ENCODE measurements at places on chromosomes 2 and 18.
A peak's percentile ranks its signal among the peaks of the same experiment; 100 is the strongest.

GRCh38 chr18:58911241-58911640 is 46.6 kb downstream of the ZNF532 start:
- peak; percentile 43 for DNase-seq

DNA sequence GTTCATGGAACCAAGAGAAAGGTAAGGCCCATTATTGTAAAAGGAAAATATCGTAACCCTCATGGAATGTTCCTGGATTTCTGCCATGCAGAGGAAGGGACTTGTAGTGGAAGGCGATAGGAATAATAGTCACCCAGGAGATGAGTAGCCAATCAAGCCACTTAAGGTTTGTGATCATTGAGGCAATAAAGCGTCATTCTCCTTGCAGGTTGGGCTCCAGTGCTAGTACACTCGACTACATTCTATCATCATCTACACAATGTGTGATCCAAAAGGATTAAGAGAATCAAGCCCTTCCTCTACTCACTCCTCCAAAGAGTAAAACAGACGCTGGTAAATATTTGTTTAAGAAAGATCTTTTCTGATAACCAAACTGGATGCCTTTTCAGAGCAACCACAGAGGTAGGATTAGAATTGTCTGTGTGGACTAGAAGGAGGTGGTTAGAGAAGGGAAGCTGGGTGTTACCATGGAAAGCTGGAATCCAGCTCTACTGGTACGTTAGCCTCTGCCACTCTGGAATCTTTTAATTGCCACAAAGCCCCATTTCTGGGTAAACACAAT is 245.7 kb downstream of the IKZF2 start:
- peak; percentile 31 for DNase-seq

GRCh38 chr2:62136956-62137830 is 58.7 kb upstream of the B3GNT2 start:
- peak; percentile 28 for DNase-seq

DNA sequence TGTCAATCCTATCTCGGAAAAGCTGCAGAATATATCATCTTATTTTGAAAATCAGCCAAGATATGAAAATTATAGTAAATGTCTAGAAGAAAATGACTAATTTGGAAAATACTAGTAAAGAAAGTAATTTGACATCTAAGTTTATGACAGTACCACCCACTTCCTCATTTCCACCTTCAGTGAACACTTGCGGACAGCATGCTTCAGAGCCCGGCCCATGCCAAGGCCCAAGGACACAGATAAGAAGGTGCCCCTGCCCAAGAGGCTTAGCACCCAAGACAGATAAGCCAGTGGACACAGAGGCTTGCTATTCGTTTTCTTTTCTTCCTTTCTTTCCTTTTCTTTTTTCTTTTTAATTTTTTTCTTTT is 4.8 kb upstream of the KCNG2 start:
- no peak for DNase-seq

- no peak for DNase-seq
These were observed 81.0 kb downstream of the EDAR start for GRCh38 chr2:108907822-108908712.

DNA sequence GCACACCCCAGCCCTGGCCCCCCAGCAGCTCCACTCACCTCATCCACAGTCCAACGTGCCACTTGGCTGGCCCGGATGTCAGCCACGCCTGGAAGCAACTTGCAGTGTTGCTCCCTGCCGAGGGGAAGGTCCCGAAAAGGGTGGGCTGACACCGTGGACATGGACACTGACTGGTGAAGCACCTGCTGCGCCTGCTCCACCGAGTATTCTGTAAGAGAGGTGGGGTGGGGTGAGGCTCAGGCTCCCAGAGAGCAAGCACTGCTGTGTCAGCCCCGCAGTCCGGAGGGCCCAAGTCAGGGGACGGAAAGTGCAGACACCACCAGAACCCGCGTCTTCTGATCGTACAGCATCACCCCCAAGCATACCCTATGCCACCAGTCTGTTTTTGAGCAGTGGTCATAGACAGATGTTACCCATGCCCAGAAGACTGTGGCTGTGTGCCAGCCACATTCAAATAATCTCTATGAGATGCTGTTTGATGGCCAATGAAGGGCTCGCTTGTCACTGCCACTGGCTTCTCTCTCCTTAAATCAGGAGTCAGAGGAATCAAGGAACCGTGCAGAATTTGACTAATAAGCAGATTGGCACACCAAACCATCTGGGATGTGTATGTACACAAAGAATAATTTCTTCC is 74.2 kb upstream of the TMEM200C start:
- DNase-seq, result no peak

DNA sequence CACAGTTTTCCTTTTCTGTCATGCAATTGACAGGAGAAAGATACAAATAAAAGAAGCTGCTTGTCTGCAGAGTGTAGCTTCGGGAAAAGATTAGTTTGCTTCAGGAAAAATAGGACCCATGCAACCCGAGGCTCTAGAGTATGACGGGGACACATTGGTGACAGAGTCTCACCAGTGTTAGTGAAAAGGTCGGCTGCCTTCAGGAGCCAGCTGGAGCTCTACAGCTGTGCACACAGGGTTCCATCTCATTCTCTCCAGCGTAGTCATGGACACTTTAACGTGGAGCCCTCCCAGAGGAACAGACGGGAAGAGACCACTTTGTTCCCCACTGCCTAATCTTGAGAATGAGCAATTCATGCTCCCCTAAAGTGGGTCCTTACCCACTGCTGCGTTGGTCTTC is 42.9 kb downstream of the FECH start:
- no peak for DNase-seq

- no peak for DNase-seq
These were observed 132.6 kb downstream of the AFF3 start for GRCh38 chr2:100009743-100010142.

DNA sequence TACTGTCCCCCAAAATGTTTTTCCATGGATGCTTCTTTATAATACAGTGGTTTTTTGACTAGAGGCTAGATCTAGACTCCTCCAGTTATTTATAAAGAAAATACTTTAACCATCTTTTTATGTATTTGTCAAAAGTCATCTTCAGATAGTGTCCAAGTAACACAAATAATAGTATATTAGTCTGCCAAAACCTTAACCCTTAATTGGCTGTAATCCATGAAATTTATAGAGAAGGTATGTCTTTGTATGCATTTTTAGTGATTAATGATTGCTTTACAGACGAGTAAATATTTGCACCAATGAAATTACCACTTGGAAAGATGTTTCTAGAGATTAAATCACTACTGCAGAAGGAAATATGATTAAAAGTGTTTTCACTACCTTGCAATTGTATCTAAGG is 451.8 kb upstream of the NRXN1 start:
- no peak for DNase-seq

- DNase-seq, result peak; percentile 46
These were observed 659.0 kb upstream of the CDH7 start for GRCh38 chr18:65091744-65092329.

- no peak for DNase-seq
These were observed 151.6 kb downstream of the FAM210A start for GRCh38 chr18:13574761-13575160.

DNA sequence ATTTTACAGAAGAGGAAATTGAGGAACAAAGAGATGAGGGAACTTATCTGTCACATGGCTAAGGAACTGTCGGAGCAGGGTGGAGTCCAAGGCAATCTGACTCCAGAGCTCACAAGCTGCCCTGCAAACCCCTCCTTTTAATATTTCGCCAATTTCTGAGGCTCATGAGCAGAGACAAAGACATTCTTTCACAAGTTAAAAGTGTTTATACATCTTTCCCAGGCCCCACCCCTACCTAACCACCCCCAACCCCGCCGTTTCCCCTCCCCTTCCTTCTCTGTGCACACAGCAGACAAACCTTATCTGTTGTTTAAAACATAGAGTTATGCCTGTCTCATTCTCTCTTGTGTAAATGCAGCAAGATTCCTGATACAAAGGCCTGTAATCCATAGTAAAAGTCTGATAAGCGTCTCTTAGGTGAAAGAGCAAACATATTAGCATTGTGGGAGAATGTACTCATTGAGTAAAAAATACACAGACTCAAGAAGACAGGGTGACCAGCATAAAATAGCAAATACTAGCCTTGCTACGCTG is 44.3 kb downstream of the EPHA4 start:
- peak; percentile 18 for DNase-seq

DNA sequence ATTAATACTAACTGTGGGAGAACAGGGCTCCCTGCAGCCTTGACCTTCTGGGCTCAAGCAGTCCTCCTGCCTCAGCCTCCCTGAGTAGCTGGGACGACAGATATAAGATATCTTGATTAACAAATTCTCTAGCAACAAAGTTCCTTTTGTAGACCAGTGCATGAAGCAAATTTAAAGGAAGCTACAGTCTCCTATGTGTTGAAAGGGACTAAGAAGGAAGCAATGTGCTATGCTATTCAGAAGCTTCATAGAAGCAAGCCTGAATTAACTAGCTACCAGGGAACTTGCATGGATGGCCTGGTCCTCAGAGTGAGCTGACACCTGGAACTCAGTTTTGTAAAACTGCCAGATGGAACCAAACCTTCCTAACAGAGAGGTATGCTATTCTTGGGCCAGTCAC is 33.2 kb downstream of the RAPH1 start:
- no peak for DNase-seq

- DNase-seq, result no peak
These were observed 2.3 kb downstream of the INHBB start for GRCh38 chr2:120348134-120348736.

- DNase-seq, result no peak
These were observed 66.3 kb downstream of the RRM2 start for GRCh38 chr2:10188729-10189305.

DNA sequence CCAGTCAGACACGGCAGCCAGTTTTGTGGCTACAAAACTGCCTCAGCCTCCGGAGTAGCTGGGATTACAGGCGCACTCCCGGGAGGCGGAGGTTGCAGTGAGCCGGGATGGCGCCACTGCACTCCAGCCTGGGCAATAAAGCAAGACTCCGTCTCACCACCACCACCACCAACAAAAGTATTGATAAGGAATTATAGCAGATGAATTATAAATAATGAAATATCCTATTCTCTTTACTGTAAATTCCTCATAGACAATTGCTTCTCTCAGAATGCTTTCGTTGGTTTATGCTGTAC is 1.4 kb upstream of the FAM161A start:
- no peak for DNase-seq

DNA sequence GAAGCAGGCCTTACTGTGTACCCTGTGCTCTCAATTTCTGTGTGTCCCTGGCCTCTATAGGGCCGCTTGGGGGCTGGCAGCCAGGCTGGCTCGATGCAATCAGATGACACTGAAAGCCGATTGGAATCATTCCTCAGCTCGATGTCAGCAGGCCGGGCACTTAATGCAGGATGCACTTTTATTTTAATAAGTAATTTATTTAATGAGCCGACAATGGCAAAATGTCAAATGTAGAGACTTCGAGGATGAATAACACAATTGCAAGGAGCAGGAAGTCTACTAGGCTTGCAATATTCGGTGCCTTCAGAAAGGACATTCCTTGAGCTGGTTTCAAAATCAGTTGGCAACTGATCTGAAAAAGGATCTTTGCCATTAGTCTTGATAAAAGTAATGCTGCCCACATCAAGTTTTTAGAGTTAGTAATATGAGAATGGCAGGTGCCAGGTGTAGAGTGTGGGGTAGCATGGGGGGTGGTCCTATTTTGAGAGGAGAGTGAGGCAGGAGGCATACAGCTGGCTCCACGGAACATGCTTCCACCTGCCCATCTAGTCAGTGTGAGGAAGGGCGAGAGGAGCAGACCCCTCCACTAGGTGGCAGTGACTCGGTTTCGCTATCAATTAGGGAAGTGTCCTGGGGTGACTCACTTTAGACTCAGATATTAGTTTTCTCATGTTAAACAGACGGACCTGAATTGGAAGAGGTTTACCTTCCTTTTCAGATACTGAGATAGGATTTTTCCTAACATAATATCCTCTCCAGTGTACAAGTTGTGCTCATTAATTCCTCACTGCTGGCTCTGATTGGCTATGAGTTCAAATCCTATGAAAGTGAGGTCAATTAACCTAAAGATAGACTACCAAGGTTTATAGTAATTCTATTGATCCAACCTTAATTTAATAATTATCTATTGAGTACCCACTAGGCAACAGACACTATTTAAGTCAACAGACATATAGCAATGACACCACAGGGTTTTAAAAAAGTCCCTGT is 80.9 kb downstream of the NABP1 start:
- peak; percentile 64 for DNase-seq

- DNase-seq, result no peak
These were observed 1.2 kb downstream of the SLC4A10 start for GRCh38 chr2:161625314-161625919.

- no peak for DNase-seq
These were observed 27.9 kb downstream of the MGAT4A start for GRCh38 chr2:98702858-98703620.

DNA sequence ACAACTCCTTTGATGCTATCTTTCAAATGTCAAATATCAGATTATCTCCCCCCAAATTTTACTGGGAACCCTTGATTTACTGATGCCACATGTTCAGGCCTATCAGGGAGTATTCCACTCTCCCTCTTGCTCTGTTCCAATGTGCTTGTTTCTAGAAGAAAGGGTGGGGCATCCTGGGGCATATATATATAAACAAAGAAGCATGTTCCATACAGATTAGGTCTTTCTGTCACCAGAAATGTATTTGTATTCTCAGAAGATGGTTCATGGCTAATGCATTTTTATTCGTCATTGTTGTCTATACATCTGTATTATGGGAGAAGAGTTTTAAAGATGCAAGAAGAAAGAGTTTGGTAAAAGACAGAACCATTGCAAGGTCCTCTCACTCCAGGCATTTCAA is 24.9 kb downstream of the EN1 start:
- DNase-seq, result no peak

DNA sequence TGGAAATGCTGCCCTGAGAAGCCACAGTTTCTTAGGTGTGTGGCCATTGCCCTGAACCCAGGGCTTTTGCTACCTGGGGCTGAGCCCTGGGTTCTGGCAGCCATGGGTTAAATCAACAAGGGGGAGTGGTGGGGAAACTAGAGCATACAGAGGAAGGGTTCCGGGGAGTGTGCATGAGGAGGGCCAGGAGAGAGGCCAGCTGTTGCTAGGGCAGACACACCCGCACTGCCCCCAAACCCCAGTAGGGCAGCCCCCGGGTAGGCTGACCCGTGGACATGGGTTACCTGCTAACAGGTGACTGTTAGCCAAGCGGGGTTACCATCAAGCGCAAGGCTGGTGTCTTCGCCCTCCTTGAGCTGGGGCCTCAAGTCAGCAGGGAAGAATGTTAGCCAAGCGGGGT is 14.8 kb upstream of the ARHGEF4 start:
- DNase-seq, result no peak

DNA sequence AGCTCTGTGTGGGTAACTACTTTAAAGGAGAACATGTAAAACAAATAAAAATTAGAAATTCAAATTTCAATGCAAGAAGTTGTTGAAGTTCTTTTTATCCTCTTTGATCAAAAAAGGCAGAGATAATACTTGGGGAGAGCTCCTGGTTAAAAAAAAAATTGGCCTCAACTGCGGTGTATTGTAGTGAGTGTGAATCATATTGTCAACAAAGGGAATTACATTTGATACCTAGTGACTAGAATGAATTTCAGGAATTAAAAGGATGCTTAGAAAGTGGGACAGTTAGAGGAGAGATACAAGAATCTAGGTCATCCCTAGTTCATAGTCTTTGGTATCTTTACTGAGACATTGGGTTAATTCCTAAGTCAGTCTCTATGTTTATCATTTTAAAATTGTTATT is 473.0 kb downstream of the CCDC85A start:
- no peak for DNase-seq

GRCh38 chr2:128310761-128311160 is 7.9 kb downstream of the HS6ST1 start:
- no peak for DNase-seq
